GM04503 (cell line): ENCODE measurements at places on chromosomes 6 and 20.

- peak; percentile 14 for DNase-seq
Measured at GRCh38 chr6:139644821-139645220, 270.4 kb upstream of the CITED2 start.

- no peak for DNase-seq
Measured at GRCh38 chr6:44156494-44157151, 2.0 kb upstream of the CAPN11 start.

GRCh38 chr6:152572338-152573088 lies 64.6 kb downstream of the SYNE1 start:
- DNase-seq, result no peak

GRCh38 chr6:163513570-163514166 lies 99.2 kb downstream of the QKI start:
- DNase-seq, result no peak

- DNase-seq, result no peak
Measured at GRCh38 chr6:41372832-41373626, 37.6 kb downstream of the NCR2 start.

DNA sequence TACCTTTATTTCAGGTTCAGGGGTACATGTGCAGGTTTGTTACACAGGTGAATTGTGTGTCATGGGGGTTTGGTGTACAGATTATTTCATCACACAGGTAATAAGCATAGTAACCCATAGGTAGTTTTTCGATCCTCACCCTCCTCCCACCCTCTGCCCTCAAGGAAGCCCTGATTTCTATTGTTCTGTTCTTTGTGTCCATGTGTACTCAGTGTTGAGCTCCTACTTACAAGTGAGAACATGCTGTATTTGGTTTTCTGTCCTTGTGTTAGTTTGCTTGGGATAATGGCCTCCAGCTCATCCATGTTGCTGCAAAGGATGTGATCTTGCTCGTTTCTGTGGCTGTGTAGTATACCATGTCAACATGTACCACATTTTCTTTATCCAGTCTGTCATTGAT lies 66.0 kb downstream of the STK4 start:
- DNase-seq, result no peak

DNA sequence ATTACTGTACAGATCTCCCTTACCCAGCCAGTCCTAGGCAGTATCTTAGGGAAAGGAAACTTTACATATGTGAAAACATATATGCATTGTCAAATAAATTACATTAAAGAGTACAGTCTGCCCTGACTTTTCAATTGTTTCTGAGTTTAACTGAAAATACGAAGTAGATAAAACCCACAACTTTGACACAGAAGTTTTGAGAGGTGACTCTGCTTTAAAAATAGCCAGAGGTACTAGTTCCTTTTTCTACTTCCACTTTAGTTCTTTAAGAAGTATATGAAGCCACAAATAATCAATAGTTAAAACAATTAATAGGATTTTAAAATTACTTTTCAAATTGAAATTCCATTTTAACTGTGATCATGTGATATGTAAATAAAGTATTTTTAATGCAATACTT lies 62.9 kb downstream of the BMP5 start:
- DNase-seq, result no peak

- no peak for DNase-seq
Measured at GRCh38 chr20:59620860-59621505, 16.6 kb downstream of the PHACTR3 start.

- no peak for DNase-seq
Measured at GRCh38 chr20:39605908-39606307, 643.8 kb downstream of the DHX35 start.

GRCh38 chr6:101490857-101491256 lies 97.3 kb downstream of the GRIK2 start:
- DNase-seq, result no peak

DNA sequence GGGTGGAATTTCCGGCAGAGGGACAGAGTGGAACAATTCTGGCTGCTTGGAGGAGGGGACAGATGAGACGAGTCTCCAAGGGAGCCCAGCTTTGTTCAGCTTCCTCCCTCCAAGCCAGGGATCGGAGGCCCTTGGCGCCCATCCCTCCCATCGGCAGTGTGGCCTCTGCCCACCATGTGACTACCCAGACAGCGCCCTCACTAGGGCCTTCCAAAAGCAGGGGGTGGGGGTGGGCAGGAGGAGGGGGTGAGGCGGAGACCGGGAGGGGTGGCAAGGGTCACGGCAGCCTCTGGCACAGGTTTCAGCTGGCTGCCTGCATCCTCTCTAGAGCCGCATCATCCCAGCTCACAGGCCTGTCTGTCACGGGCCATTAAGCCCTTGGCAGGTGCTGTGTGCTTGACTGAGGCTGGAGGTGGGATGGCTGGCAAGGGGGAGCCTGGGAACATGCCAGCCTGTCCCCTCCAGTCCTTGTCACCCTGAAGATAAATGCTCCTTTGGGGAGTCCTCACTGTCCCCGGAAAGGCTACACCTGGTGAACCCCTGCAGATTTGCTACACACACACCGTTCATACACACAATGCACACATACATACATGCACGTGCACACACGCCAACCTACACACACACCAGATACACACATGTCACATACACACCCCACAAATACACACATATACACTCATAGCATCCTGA lies 6.2 kb upstream of the FGD2 start:
- DNase-seq, result no peak

GRCh38 chr6:9458424-9458823 lies 956.5 kb downstream of the TFAP2A start:
- DNase-seq, result no peak

- DNase-seq, result peak; percentile 30
Measured at GRCh38 chr6:44464527-44465310, 77.2 kb downstream of the CDC5L start.

- no peak for DNase-seq
Measured at GRCh38 chr6:114713690-114714089, 370.9 kb upstream of the HS3ST5 start.

GRCh38 chr6:167689751-167690150 lies 137.0 kb upstream of the AFDN start:
- no peak for DNase-seq

DNA sequence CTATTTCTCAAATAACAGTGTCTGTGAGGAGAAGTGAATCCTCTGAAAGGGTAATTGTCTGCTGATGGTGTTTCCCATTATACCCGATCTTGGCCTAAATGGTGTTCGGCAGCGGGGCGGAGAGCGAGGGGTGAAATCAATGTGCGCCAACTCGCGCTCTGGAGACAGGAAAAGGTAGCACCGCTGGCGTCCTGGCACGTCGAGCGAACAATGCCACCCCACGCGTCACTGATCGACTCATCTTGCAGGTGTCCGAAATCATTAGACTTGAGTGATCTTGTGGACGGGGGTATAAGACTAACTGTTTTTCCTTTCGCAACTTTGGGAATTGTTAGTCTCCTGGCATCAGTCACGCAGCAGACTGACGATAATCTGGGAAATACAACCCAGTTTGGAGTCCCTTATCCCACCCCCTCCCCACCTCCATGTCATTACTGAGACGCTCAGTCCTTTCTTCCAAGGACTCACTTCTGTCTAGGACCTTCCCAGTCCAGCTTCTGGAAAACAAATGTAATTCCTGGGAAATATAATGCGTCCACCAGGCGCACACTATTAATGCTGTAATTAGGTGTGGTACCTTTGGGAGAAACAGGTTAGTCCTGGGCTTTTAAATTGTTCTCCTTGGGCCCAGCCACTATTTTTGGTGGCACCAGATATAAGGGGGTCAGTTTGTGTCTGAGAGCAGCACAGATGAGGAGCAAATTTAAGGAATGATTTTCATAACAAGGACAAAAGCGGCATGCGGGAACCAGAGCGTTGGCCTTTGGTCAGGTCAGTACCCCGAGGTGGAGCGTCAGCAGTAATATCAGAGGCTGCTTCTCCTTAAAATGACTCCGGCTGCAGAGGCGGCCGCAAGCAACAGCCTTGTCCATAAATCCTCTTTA lies 2.3 kb downstream of the LINC00237 start:
- no peak for DNase-seq

GRCh38 chr20:20953738-20954618 lies 152.2 kb downstream of the LINC00237 start:
- DNase-seq, result no peak

- no peak for DNase-seq
Measured at GRCh38 chr6:53888931-53889330, 94.1 kb downstream of the LRRC1 start.

DNA sequence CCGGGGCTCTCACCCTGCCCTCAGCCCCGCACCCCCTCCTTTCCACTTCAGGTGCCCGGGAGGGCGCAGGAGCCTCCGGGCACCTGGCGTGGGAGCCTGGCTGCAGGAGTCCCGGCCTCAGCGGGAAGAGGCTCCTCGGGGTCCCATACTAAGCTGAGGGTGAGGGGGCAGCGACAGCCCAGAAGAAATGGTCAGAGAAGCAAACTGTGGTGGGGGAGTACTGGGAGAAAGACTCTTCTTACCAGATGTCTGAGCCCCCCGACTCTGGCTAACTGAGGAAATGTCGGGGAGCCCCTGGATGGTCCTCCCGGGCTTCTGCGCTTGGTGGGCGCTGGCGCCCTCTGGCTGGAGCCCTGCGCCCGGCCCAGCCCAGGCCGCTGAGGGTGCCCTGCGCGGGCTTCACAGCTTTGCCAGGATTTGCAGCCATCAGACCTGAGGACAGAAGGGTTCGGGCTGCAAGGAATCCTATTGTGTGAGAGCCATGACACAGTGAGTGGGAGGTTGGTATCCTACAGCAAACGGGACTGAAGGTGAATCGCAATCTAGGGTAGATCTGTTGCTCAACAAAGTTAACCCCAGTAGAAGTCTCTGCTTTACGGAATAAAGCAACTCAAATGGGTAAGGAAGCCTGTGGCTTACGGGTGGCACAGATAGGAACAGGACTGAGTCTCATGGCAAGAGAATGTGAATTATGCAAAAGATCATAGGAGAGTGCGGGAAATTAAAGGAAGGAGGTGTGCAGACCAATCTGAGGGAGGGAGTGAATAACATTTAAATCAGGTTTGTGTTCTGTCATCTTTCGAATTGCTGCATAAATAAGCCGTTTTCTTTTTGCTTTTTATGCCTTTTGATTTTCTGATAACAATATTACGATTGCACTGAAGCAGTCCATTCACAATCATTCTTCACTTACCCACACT lies 639 bp upstream of the RCAN2 start:
- DNase-seq, result no peak

DNA sequence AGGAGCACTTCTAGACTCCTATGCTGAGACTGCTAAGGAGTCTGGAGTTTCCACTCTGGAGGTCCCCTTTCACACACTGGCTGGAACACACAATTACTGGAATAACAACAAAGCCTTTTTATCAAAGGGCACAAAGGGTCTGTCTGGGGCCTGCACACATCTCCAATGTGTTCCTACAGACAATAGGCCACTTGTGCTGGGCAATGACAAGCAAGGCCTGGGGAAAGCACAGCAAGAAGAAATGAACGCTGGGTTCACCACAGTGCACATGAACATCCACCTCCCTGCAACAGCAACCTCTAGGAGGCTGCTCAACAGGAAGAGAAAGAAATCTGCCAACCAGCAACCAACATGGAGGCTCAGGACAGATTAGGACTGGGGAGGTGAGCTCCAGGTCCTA lies 43.9 kb downstream of the TRPC4AP start:
- no peak for DNase-seq

GRCh38 chr6:4687989-4688947 lies 87.9 kb upstream of the CDYL start:
- peak; percentile 57 for DNase-seq

DNA sequence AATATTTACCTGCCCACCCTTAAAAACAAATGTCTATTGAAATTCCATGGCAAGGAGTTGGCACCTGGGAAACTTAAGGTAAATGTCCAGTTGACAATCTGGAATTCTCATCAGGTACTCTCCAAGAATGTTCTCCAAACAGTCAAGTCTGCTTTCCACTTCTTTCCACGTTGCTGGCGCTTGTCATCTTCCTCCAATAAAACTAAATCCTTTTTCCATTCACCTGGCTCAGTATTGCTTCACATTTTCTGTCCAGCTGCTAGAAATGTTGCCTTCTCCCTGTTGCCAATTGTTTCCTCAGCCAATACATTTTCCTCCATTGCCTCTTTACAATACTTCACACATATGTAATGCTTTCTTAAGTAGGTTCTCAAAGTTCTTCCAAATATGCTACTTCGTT lies 1288.1 kb upstream of the MAP3K7 start:
- no peak for DNase-seq

GRCh38 chr6:148445116-148445515 lies 102.5 kb downstream of the SASH1 start:
- no peak for DNase-seq

GRCh38 chr6:163494279-163494727 lies 79.8 kb downstream of the QKI start:
- DNase-seq, result peak; percentile 13

- peak; percentile 19 for DNase-seq
Measured at GRCh38 chr20:22805219-22805618, 220.8 kb upstream of the FOXA2 start.

DNA sequence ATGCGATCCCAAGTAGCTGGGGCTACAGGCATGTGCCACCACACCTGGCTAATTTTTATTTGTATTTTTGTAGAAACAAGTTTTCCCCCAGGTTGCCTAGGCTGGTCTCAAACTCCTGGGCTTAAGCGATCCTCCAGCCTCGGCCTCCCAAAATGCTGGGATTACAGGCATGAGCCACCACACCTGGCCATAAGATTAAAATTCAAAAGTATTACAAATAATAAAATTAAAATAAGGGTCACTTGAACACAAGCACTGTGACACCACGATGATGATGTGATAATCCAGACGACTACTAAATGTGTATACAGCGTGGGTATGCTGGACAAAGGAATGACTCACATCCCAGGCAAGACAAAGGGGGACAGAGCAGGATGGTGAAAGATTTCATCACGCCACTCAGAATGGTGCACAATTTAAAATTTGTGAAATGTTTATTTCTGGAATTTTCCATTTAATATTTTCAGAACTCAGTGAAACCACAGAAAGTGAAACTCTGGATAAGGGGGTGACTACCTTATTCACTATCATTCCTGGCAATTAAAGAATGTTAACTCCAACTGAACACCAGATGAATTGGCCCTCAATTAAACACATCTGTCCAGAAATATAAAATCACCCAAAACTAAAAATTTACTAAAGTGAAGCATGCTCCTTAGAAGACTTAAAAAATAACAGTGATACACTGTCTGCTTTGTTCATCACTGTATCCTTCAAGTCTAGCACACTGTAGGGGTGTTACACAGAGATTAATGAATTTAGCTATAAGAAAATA lies 13.1 kb downstream of the B4GALT5 start:
- DNase-seq, result no peak

- DNase-seq, result peak; percentile 94
Measured at GRCh38 chr6:111985202-111985731, 68.6 kb upstream of the CCN6 start.
